ENCODE measurements at places on chromosomes 5 and 9.

DNA sequence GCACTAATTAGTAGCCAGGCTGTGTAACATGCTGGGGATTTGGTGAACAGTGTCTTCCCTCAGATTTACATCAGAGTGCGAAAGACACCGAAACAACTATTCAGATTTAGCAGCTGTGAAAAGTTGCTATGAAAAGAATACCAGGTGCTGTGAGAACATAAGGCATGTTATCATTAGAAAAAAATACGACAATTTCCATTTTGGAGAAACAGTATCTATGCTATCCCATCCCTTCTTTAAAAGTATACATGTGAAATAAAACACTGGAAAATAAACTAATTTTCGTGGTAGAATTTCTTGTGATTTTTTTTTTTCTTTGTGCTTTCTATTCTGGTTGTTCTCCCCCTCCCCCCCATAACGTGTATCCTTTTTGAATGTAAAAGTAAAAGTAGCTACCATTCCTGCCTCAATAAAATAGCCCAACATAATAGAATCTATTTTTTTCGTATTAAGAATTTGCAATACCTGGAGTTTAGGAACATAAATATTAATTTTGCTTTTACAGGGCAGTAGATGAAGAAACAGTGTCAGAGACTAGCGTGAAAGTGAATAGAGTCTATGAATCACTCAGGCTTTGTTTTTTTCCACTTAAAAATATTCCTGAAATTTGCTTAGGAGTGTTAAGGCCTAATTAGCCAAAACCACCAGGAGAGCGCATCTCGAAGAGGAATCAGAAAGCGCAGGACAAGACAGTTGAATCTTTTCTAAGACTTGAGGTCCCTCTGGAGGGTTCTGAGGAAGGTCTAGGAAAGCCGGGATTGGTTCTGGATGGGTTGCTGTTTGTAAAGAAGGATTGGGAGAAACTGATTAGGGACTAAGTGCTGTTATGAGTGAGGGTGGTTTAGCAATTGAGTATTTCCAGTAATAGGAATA is 813 bp upstream of the SLU7 start:
- no peak for DNase-seq

DNA sequence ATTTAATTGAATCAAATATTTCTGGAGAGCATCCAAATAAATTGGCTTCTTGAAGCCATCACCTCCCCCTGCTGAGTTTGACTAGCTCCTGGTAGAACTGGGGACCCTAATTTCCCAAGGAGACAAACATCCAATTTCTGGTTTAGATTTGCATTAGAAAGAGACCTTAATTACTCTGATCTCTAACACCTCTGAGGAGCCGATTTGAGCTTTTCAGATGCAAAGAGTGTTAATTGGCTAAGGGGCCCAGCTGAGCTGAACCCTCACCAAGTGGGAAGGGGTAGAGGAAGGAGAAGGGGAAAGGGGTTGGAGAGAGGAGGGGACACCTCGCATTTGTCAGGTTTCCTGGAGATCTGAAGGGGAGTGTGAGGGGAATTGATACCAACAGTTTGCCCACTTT is 145.4 kb upstream of the SHB start:
- DNase-seq: no peak

DNA sequence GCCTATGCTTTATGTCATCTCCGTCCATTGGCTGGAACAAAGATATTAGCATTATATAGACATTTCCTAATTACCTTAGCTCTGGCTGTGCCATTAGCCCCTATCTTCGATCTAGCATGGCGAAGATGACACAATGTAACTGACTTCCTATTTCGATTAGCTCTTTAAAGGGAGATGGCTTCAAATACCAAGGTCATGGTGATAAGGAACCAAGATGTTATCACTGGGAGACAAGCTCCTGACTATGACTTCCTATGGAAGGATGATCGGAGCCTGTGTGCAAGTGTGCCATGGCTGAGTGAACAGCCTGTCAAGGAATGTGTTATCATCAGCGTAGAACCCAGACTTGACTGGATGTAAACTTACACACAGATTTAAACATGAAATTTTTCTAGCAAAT is 602.1 kb downstream of the PSAT1 start:
- DNase-seq: no peak

GRCh38 chr5:146744068-146744745 is 134.3 kb downstream of the PPP2R2B start:
- DNase-seq: peak; percentile 52

DNA sequence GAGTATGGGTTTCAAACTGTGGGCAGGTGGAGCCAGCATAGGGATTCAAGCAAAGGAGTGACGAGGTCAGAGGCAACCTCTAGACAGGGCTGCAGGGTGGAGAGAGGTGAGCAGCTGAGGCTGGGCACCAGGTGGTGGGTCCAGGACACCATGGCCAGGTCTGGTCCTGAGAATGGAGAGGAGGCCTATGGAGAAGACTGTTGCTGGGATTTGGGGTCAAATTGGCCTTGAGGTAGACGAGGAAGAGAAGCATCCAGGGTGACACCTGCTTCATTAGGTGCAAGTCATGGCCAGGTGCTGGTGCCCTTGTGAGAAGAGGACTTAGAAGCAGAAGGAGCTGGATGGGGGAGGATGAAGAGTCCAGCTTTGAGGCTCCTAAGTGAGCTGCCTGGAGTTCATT is 99.6 kb downstream of the NSG2 start:
- no peak for DNase-seq

DNA sequence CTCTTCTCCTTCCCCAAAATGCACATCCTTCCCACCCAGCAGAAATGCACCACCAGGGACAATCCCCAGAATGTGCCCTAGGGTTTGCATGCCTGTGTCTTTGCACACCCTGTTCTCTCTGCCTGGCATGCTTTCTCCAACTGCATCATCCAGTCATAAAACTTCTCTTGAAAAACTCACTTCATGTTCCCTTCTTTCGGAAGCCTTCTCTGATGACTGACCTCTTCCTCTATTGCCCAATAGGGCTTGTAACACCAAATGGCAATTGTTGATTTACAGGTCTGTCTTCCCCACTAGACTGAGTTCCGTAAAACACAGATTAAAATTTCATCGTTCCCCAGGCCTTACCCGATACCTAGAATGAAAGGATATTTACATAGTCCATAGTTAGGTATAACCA is 83.1 kb upstream of the SPOCK1 start:
- DNase-seq: no peak

- no peak for DNase-seq
Measured at GRCh38 chr5:80705801-80706200, 51.0 kb upstream of the DHFR start.

- DNase-seq: no peak
Measured at GRCh38 chr9:91783876-91784672, 166.0 kb downstream of the ROR2 start.

All from NCI-H446 treated with DMSO at 0.1 percent for 48 hours (cell line).